ENCODE measurements at places on chromosomes 12 and 14.
A peak's percentile ranks its signal among the peaks of the same experiment; 100 is the strongest.

DNA sequence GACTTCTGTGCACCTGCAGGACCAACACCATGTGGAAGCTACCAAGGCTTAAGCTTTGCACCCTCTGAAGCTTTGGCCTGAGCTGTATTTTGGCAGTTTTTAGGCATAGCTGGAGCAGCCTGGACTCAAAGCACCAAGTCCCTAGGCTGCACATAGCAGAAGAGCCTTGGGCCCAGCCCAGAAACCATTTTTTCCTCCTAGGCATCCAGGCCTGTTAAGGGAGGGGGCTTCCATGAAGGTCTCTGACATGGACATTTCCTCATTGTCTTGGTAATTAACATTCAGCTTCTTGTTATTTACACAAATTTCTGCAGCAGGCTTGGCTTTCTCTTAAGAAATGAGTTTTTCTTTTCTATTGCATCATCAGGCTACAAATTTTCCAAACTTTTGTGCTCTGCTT, 475.8 kb upstream of the FLRT2 start:
- no peak for DNase-seq

- no peak for DNase-seq
Observed at GRCh38 chr14:79074510-79074909, 904.3 kb downstream of the NRXN3 start.

DNA sequence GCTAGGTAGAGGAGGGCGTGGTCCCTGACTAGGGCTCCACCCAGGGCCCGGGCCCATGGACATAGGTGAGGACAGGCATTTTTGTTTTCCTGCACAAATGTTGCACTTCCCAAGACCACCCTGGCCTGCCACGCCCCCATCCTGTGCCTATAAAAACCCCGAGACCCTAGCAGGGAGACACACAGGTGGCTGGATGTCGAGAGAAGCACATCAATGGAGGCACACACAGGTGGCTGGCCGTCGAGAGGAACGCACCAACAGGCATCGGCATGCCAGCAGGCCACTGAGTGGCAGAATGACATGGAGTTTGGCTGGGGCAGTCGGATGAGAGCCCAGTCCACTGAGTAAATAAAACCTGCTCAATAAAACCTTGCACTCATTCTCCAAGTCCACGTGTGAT, 157.9 kb upstream of the ABCD2 start:
- no peak for DNase-seq

DNA sequence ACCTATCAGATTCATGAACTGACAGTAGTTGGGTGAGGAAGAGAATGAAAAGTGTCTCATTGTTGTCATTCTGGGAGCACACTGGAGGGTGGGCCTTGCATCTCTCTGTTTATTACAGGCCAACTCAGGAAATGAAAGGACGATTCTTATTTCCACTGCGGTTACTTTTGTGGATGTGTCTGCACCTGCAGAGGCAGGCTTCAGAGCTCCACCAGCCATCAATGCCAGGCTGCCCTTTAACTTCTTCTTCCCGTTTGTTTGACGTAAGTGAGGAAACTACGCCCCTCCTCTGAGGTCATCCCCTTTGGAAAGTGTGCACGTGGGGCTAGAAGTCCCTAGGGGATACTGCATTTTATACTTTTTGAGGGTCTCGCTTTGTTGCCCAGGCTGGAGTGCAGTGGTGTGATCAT, 33.7 kb downstream of the TCTN1 start:
- DNase-seq, result no peak

DNA sequence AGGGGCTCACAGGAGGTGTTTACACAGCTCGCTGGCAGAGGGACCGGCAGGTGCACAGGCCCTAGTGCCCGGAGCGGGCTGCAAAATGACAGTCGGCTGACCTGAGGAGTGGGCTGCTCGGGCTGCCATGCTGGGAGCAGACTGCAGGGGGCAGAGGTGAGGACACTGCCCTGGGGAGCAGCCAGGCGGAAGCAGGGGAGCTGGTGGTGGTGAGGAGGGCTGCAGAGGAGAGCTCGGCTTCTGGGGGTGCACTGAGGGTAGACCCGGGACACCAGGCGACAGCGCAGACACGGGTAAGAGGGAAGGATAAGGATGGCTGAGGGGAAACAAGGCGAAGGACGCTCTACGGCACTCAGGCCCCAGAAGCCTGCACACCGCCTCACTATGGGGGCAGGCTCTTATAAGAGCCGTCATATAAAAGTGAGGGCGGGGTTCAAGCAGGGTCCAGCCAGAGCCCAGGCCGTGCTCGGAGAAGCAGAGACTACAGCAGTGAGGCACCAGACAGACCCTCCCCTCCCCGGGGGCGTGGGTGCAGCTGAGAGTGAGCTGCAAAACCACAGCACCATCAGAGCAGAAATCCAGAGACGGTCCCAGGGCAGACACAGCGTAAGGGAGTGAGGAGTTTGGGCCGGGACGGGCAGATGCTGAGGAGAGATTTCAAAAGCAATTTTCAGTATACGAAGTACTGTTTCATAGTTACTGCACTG, 62.5 kb downstream of the CCDC88C start:
- peak; percentile 40 for DNase-seq

DNA sequence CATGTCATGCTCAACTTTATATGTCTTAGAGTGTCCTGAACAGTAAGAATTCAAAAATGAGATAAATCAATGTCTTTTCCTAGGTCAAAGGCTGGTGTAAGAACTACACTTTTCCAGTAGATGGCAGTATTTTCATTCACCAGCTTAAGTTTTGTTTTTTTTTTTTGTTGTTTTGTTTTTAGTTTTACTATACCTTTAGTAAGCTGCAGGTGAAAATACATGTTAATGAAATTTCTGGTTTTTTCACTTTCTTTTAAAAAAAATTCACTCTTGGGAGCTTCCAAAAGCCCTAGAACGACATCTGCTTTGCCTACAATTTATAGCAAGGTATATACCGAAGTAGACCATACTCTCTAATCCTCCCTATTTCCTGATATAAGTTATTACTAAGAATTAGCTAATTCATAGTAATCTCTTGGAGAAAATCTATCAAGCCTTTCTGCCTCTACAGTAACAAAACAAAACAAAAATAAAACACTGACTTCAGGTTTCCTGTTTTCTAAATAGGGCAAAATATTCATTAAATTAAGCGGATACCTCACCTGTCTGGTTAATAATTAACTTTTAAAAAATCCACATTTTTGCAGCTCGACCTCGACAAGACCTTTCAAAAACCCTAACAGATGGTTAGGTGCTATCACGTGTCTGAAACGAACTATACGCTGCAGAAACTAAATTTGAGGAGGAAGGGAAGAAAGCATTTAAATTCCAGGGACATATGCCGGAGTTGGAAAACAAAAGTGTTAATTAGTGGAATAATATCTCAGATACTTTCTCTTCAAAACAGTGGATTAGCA, 2.7 kb upstream of the SAMD4A start:
- no peak for DNase-seq

DNA sequence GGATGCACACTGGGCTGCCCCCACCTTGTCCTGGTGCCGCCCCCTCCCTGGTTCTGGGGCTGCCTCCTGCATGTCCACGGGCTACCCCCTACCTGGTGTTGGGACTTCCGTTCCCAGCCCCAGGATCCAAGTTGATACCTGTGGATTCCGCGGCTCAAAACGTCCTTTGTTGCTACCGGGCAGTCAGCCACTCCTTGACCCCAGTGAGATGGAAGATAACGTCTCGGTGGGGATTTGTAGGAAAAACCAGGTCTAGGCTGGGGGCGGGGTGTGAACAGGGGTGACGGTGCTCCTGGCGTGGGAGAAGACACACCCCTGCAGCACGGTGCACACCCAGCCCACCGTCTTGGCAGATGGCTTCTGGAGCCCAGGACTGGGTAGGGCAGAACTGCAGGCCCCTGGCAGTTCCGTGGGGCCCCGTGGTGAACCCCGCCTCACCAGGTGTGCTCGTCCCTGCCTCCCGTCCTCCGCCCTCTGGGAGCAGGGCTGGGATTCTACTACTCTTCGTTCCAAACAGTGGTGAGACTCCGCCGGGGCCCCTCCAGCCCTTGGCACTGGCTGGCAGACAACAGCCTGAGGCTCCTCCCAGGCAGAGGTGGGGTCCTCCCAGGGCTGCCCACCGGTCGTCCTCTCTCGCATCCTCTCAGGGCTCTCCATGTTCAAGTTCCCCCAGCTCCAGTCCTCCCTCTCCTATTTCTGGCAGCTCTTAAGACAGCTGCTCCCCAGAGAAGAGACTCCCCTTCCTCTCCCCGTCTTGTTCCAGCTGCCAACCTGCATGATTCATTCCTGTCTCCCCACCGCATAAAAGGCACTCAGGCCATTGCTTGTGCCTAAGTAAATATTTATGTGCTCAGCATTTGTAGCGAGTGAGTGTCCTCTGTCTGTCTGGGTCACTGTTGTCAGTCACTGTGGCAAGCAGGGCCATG, 75.5 kb downstream of the FBXL14 start:
- no peak for DNase-seq

- DNase-seq, result no peak
Observed at GRCh38 chr12:47038270-47038748, 41.1 kb upstream of the PCED1B start.

GRCh38 chr14:49105512-49105911, 480.7 kb downstream of the RPS29 start:
- DNase-seq, result no peak

- DNase-seq, result no peak
Observed at GRCh38 chr14:64937821-64938193, 4.7 kb downstream of the GPX2 start.

GRCh38 chr14:74292061-74292460, 10.7 kb downstream of the ABCD4 start:
- DNase-seq, result no peak

GRCh38 chr12:44571006-44571550, 305.0 kb downstream of the NELL2 start:
- DNase-seq, result no peak

GRCh38 chr14:63543826-63544406, 739 bp upstream of the PPP2R5E start:
- peak; percentile 8 for DNase-seq

GRCh38 chr12:72338437-72338836, 66.3 kb downstream of the TRHDE start:
- no peak for DNase-seq

Measured in neural crest cell (in vitro differentiated cells).